Cardiac fibroblast (primary cell): ENCODE measurements at places on chromosomes 12 and 14.

DNA sequence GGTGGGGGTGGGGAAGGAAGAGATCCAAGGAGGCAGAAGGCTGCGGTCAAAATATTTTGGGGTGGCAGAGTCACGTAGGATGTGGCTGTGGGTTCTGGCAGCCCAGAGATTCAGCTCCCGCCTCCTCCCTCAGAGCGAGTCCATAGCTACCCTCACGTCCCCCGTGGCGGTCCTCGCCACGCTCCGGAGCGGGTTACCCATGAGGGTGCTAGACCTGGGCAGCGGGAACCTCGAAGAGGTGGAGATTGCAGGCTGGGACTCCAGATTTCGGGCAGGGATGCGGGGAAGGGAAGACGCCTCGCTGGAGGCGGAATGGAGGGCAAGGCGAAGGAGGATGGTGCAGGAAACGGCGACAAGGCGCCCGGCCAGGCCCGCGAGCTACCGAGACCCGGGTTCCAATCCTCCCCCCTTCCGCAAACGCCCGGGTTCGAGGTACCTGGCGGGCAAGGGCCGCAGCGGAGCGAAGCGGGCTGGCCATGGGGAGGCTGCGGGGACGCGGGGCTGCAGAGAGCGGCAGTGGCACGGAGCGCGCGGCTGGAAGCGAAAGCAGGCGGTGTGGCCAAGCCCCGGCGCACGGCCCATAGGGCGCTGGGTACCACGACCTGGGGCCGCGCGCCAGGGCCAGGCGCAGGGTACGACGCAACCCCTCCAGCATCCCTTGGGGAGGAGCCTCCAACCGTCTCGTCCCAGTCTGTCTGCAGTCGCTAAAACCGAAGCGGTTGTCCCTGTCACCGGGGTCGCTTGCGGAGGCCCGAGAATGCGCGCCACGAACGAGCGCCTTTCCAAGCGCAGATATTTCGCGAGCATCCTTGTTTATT, 46.2 kb downstream of the BCAT1 start:
- DNase-seq = peak; percentile 53

GRCh38 chr12:48940181-48940580, 14.9 kb upstream of the FKBP11 start:
- DNase-seq = no peak

- DNase-seq = no peak
Observed at GRCh38 chr14:85336817-85337216, 193.1 kb upstream of the FLRT2 start.

- no peak for DNase-seq
Observed at GRCh38 chr12:129351481-129351880, 498.2 kb downstream of the GLT1D1 start.

GRCh38 chr14:68268197-68268596, 448.6 kb downstream of the RAD51B start:
- DNase-seq = no peak

GRCh38 chr14:90294872-90295271, 36.9 kb downstream of the NRDE2 start:
- no peak for DNase-seq

- no peak for DNase-seq
Observed at GRCh38 chr12:27034607-27035293, 12.4 kb downstream of the MED21 start.

- peak; percentile 98 for DNase-seq
Observed at GRCh38 chr12:96445691-96446583, 43.4 kb upstream of the CFAP54 start.

DNA sequence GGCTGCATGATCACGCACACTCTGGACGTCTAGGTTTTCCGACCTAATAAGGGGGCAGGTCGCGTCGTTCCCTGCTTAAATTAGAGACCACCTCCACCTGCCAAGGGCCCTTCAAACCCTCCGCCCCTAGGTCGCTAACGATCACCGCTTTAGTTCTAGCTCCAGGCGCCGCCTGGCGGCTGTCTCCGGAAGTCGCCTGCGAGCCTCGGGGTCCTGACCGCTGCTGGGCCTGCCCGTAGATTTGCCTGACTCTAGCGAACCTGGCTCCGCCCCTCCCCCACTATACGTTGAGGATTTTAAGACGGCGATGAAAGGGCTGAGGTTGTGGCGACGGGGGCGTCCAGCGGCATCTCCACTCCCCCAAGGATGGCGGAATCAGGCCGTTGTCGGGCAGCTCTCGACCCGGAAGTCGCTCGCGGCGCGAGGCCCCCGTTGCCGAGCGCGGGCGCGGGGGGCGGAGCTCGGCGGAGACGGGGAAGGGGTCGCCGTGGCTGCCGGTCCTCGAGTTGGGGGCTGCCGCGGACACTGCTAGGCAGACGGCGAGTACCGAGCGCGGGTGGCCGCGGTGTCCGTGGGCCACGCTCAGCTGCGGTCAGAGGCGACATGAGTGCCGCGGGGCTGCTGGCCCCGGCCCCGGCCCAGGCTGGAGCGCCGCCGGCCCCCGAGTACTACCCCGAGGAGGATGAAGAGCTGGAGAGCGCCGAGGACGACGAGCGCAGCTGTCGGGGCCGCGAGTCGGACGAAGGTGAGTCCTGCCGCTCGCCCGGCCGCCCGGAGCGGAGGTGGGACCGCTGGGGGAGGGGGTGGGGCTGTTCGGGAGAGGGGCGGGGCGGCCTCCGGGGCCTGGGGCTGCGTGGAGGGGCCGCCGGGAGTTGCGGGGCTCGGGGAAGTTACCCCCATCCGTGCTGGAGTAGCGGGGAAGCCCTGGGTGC, at the start of gene SUDS3:
Gene SUDS3 (plus strand): TSS at position 467 of the 932 bp plus-strand sequence. CDS start 137 bp downstream, at position 604.
- peak; percentile 87 for DNase-seq

DNA sequence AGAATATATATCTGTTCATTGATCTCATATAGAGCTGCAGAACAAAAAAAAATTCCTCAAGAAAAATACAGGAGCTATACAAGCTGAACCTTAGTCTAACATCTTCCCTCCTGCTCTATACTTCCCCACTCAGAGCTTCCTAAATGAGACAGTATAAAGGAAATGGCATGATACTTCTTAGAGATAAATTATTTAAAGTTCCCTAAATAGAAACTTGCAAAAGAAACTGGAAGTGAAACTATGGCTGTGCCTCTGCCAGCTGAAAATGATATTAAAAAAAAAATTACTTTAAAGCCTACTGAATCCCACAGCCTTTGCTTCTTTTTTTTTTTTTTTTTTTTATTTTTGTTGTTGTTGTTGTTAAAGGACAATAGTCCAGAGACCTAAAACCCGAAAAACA, 11.6 kb upstream of the NEK9 start:
- no peak for DNase-seq

DNA sequence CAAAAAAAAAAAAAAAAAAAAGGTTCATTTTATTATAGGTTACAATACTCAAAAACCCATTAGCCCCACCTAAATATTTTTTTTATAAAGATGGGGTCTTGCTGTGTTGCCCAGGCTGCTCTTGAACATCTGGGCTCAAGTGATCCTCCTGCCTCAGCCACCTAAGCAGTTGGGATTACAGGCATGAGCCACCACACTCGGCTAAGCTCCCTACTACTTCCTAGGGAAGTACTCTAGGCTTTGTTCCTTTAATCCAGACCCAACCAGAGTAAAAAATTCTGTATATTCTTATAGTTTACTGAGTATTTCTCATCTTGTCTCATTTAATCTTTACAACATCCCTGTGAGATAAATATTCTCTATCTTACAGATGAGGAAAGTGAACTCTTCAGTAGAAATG, 50.7 kb downstream of the RBMS2 start:
- DNase-seq = no peak

- DNase-seq = peak; percentile 38
Observed at GRCh38 chr14:69475194-69475818, 9.2 kb upstream of the PLEKHD1 start.

DNA sequence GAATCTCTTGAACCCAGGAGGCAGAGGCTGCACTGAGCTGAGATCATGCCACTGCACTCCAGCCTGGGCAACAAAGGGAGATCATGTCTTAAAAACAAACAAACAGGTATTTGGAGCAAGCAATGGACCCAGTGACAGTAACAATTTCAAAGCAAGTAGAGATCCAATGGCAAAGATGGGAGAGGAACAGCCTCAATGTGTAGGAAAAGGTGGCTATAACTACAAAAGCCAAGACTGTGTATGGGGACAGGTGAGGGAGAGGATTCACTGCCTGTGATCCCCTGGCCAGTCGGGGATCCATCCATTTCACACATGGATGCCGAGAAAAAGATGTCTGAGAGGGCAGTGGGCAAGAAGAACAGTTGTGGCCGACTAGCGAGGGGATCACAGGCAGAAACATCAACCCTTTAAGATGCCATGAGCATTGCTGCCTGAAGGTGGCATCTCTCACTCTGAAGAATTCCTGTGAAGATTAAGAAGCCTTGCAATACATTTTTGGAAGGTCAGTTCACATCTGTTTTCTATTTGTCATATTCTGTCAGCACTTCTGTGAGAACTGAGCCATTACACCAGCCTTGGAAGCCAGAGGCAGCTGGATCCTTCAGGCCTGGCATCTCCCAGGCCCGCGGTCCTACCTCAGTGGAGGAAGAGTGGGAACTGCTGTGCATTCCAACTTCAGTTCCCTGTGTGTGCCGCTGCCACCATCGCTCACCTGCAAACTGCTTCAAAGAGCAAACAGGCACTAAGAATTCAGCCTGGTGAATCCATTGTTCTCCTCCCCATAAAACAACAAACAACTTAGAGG, 54.5 kb upstream of the FRS2 start:
- DNase-seq = peak; percentile 95

DNA sequence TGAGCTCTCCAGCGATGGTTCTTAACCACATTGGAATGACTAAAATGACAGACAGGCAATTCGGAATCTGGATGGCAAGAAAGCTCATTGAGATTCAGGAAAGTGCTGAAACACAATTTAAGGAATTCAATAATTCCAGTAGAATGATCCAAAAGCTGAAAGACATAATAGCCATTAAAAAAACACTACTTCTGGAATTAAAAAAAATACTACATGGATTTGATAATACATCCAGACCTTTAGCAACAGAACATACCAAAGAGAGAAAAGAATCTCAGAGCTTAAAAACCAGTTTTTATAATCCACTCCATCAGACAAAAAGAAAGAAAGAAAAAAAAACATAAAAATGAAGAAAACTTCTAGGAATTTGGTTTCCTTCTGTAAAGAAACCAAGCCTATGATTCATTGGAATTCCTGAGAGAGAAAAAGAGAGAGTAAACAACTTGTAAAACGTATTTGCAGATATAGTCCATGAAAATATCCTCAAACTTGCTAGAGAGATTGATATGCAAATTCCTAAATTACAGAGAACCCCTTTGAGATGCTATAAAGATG, 52.8 kb downstream of the SLCO1B1 start:
- DNase-seq = peak; percentile 26

DNA sequence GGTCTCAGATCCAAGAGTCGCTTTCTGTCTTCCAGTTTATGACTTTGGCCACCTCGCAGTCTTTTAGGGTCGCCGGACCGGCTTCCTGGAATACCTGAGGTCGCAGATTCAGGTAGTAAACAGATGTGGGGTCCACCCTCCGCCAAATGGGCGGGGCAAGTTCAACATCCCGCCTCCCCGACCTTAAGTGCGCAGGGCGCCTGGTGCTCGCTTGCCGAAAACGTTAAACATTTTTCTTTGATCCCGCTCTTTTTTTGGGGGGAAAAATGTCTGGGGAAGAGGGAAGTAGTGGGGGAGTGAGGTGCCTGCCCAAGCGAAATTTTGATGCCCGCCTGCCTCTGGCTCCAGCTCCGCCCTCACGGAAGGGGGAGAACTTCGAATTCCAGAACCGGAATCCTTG, 73.9 kb upstream of the TBX5 start:
- no peak for DNase-seq

GRCh38 chr12:26283046-26283445, 87.7 kb downstream of the SSPN start:
- DNase-seq = no peak

- peak; percentile 85 for DNase-seq
Observed at GRCh38 chr12:20601668-20602280, 93.4 kb upstream of the SLCO1C1 start.

- DNase-seq = no peak
Observed at GRCh38 chr12:116977465-116978380, 67.0 kb downstream of the FBXW8 start.

DNA sequence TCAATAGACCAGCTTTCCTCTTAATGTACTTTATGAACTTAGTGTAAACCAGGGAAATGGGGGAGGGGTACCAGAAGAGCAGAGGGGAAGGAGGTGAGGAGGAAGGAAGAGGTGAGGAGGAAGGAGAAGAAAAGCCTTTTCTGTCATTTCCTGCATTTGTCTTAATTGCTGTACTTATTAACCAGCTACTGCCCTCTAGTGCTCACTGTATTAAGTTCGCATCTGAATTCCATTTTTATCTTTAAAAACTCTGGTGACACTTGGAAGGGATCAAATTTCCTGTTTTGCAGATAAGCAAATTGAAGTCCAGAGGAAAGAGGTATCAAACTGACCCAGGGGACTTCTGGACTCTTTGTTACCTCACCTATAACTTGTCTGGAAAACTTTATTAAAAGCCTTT, 22.2 kb downstream of the MANSC1 start:
- DNase-seq = peak; percentile 82

- peak; percentile 88 for DNase-seq
Observed at GRCh38 chr14:56117765-56118610, at the start of gene PELI2. PELI2 (plus strand) TSS chr14:56118411; CDS start chr14:56118661, 250 bp downstream.

- DNase-seq = no peak
Observed at GRCh38 chr12:6843118-6843902, 2.6 kb downstream of the GNB3 start.

GRCh38 chr12:67442347-67442841, 173.2 kb downstream of the CAND1 start:
- DNase-seq = no peak

DNA sequence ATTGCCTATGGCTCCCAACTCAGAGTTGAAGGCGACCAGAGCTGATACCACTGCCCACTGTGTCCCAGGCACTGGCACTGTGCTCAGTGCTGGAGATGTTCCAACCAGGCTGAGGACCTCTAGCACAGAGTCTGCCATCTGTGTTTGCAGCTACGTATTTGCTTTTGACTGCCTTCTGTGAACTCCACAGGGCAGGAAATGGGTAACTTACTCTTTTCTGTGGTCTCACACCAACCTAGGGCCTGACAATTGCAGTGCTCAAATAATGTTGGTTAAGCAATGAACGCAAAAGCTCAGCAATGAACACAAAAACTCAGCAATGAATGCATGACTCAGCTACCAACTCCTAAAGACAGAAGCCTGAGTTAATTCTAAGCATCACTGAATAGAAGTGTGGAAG, 202.8 kb downstream of the NUAK1 start:
- DNase-seq = no peak

DNA sequence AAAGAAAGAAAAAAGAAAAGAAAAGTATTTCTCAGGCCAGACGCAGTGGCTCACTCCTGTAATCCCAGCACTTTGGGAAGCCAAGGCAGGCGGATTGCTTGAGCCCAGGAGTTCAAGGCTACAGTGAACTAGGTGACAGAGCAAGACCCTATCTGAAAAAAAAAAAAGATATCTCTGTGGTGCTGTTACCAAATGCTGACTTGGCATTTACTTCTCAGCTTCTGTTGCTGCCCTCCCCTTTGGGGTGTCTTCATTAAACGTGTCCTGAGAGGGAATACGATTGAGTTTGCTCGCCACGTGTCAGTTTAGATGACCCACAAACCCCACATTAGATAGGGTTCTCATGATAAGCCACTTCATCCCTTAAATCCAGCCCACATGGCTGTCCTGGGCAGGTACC, 4.4 kb upstream of the POLR3B start:
- no peak for DNase-seq

- no peak for DNase-seq
Observed at GRCh38 chr14:50823762-50824636, 7.0 kb downstream of the NIN start.
